ENCODE measurements at places on chromosomes 13 and 19. TPM values are rescaled to one million over a fixed set of nuclear protein-coding genes. Genes with fewer than 3 reads are reported as not detected.

DNA sequence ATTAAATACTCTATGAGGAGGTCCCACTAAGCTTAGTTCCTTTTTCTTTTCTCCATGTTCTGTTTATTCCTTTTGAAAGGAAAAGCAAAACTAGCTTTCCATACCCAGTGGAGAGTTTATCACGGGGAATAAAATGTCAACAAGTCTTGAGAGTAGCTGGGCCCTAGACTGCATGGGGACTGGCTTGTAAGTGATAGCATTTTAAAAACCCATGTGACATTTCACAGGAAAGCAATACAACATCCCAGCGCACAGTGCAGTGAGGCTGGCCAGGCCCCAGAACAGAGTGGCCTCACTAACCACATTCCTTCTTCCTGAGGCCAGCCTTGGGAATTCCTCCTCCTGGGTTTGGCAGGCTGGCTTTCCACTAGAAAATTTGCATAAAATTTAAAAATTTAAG is 149.8 kb downstream of the DLEU7 start:
- DNase-seq, result peak; percentile 50

DNA sequence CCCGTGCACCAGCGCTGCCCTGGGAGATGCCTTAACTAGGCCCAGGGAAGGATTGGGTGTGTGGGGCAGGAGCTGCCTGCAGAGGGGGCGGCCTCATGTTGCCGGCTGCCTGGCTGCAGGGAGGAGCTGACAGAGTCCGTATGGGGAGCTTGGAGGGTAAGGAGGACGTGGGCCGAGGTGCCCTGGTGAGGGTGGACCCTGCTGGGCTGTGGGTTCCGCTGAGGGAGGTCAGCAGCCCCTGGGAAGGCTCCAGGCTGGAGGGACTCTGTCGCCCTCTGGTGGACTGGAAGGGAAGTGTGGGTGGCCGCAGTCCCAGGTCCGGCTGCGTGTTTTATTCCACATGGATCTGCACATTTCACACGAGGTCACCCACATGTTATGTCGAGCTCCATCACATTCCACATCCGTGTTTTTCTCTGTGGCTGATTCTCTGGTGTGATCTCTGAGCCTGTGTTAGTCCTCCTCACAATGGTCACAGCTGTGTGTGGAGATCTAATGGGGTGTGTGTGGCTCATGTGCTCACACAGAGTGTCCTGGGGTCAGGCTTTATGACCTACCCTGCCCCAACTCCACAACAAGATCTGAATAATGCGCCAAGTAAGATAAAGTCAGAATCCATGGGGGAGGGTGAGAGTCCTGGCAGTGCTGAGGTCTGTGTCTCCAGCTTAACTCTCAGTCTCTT is 1.8 kb upstream of the CEACAM8 start:
- DNase-seq, result peak; percentile 5

DNA sequence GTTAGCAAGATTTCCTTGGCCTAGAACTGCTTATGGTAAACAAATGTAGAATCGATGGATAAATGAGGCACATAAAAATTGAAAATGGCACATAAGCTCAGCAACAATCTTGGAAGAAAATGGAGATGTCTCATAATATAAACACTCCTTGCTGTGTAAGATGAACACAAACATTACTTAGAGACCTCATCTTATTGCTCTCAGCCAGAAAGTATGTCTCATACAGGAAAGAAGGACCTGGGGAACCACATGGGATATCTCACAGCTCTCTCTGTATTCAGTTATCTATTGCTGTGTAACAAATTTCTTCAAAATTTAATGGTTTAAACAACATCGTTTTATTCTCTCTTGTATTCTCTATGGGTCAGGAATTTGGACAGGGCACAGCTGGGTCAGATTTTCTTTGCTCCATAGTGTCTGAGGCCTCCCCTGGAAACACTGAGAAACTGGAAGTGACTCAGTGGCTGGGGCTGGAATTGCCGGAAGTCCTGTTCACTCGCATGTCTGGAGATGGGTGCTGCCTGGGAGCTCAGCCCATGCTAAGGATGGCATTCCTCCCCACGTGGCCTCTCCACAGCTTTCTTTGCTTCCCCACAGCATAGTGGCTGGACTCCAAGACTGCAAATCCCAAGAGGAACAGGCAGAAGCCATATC is 105.1 kb downstream of the NUFIP1 start:
- no peak for DNase-seq

The ZNF726 gene
- 4.7 TPM for total RNA-seq

GRCh38 chr19:8163759-8164158 is 14.4 kb upstream of the FBN3 start:
- peak; percentile 50 for DNase-seq

DNA sequence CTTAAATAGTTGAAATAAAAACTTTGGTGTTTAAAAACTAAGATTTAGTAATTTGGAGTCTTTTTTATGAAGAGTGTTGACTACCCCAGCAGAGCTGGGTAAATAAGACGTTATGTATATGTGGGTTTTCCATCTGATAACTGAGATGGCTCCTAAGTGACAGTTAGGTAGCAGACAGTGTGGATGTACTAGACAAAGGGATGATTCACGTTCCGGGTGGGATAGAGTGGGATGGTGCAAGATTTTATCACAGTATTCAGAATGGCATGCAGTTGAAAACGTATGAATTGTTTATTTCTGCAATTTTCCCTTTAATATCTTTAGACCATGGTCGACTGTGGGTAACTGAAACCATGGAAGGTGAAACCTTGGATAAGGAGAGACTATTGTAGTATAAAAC is 50.4 kb downstream of the NAA16 start:
- no peak for DNase-seq

The MAMSTR gene
- 1.5 TPM for total RNA-seq

DNA sequence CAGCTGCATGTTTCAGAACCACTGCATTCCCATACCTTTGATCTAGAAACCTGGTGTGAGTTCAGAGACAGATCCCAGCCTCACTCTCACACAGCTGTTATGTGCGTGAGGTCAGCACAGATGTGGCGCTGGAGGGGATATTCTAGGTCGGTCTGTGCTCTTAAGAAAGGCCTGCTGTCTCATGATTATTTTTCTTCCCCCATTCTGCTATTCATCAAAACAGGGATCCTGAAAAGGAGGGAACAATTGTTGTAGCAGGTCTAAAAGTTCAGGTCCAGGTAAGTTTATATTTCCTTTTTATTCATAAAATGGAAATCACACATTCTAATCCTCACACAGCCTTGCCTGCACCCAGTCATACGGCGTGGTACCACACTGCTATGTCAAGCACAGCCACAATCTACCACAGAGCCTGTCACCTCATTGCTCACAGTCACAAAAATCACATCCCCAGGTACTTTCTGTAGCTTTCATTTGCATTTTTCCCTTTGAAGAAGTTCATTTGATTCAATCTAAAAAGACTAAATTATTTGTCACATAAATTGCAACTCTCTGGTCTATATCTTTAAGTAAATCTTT is 867 bp downstream of the ZNF546 start:
- DNase-seq, result no peak

DNA sequence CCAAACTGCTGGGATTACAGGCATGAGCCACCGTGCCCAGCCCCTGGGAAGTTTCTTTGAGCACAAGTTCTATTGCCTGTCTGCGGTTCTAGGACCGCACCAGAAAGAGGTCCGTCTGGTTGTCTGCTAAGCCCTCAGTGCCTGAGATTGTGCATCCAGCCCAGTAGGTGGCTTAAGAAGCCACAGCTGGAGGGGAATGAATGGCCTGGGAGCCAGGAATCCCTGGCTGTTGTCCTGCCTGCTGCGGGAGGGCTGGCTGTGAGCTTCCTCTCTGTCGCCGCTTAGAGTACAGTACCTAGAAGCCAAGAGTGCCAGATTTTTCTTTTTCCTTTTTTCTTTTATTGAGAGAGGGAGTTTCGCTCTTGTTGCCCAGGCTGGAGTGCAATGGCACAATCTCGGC is 4.2 kb upstream of the TYK2 start:
- no peak for DNase-seq

GRCh38 chr19:20858218-20858617 is 64.8 kb upstream of the ZNF85 start:
- DNase-seq, result no peak

- no peak for DNase-seq
Measured at GRCh38 chr13:33868343-33868994, 50.5 kb downstream of the RFC3 start.

The ODAD3 gene
- total RNA-seq, result 9.8 TPM

- DNase-seq, result no peak
Measured at GRCh38 chr19:19711934-19712828, 20.7 kb downstream of the ZNF14 start.

GRCh38 chr13:112079696-112080095 is 12.7 kb downstream of the SOX1 start:
- DNase-seq, result no peak

The PSG7 gene
- total RNA-seq, result not detected

The CCNE1 gene
- total RNA-seq, result 0.97 TPM

The ZC3H13 gene
- total RNA-seq, result 54.3 TPM

The NLRP11 gene
- not detected for total RNA-seq

DNA sequence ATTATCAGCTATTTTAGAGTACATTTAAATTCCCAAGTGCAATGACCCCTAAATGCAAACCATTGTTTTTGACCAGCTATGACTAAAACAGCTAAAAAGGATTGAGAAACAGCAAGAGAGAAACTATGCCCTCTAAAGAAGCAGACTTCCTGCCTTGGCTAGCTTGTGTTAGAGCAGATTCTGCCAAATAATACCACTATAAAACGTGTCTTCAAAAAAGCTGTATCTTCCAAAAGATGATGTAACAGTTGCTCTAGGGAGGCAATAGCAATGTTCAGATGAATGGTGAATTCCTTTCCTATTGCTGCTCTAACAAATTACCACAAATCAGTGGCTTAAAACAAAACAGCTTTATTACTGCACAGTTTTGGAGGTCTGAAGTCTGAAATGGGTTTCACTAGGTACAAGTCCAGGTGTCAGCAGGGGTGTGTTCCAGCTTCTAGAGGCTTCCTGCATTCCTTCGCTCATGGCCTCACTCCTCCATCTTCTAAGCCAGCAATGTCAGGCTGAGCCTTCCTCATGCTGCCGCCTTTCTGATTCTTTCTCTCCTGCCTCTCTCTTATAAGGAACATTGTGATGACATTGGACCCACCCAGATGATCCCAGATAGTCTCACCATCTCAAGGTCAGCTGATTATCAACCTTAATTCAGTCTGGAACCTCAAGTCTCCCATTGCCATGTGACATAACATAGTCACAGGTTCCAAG is 84.5 kb downstream of the LRRC63 start:
- DNase-seq, result no peak

DNA sequence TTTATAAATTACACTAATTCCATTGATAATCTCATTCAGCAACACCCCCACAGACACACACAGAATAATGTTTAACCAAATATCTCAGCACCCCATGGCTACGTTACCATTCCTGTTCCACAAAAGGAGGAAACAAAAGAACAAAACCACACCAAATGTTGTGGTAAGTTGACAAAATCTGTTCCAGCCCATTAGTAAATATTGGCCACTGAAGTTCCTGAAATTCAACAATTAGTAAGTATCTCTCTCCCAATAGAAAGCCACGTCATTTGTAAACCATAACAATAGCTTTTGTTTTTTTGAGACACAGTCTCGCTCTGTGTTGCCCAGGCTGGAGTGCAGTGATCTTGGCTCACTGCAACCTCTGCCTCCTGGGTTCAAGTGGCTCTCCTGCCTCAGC is 2.3 kb upstream of the FCAR start:
- DNase-seq, result no peak

The CACNG7 gene
- total RNA-seq, result not detected

The ZNF578 gene
- total RNA-seq, result 2.5 TPM

The FLT1 gene
- total RNA-seq, result 71.3 TPM

GRCh38 chr13:95180513-95181245 is 120.6 kb downstream of the ABCC4 start:
- DNase-seq, result no peak

The RNF113B gene
- not detected for total RNA-seq

DNA sequence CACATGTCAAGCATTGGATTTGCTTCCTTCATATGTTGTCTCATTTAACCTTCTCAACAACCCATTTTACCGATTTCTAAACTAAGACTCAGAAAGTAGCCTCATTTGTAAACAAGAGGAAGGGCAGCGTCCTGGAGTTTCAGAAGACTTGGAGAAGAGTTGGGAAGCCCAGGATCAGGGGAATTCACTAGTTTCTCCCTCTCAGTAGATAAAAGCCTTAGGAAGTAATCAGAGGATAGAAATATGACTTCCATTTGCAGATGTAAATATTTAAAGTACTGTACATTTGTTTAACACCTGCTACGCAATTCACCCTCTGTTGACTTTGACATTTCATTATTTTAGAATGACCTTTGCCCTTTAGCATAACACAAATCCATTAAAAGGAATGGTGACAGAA is 216.4 kb downstream of the DCT start:
- no peak for DNase-seq

GRCh38 chr19:35595928-35596327 is 10.0 kb downstream of the PMIS2 start:
- no peak for DNase-seq

DNA sequence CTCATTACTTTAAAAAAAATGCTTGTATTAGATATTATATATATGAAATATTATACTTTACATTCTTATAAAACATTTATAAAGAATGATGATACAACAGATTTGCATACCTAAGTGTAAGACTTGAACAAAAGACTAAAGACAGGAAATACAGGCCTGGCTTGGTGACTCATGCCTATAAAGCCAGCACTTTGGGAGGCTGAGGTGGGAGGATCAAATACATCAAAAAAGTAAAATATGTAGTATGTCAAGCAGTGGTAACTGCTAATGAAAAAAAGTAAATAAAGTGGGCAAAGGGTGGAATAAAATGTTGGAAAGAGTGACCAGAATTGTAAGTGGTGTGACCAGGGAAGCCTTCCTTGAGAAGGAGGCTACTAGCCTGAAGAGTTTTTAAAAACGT is 133.7 kb downstream of the GGACT start:
- DNase-seq, result no peak

DNA sequence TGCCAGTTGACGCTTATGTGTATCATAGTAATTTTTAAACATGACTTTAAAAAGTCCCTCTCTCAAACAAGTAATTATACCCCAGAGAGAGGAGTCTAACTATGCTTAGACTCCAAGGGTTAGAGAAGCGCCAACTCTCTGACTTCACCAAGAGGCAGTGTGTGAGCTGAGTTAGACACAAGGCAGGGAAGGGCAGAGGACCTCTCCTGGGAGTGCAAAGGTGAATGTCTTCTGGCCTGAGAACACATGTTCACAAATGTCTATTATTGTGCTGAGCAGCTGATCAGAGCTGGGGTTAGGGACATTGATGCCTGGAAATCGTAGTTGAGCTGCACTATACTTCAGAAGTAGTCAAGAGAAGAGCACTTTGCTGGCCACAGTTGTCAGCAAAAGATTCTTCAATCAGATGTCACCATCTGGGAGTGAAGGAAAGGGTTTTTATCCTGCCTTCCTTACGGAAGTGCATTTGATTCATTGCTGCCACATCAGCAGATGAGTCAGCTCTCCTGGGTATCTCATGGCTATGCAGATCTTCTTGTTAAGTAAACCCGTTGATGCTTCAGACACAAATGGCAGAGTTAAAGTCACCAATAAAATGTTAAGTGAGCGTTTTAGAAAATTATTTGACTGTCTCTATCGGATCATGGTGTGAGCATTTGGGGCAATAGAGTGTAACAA is 283.2 kb upstream of the ARGLU1 start:
- DNase-seq, result no peak

Data from lung (tissue), 17 donors.